Astrocyte of the spinal cord (primary cell): ENCODE measurements at places on chromosomes 7 and 10.

GRCh38 chr7:49718760-49719159 lies 54.7 kb upstream of the VWC2 start:
- no peak for DNase-seq

- DNase-seq: no peak
Observed at GRCh38 chr10:16646181-16647059, 124.7 kb upstream of the C1QL3 start.

DNA sequence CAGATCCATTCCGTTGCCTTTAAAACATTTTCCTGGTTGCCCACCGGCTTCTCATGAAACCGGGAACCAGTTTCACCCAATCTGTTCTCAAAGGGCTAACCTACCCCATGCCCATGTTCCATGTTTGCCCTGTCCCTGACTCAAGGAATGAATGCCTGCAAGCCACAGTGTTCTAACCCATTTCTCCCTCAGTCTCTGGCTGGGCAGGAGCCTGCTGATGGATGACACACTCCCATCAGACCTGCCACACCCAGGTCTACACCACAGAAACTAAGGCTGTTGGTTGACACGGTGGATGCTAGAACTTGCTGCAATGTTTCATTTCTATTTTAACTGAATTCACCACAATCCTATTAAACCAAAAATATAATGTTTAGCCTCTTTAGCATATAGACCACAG lies 15.6 kb downstream of the CLRN3 start:
- DNase-seq: no peak

- no peak for DNase-seq
Observed at GRCh38 chr7:37109843-37110242, 338.8 kb downstream of the ELMO1 start.

GRCh38 chr10:68861253-68861652 lies 33.9 kb downstream of the STOX1 start:
- peak; percentile 25 for DNase-seq

- DNase-seq: no peak
Observed at GRCh38 chr7:27183682-27184336, 1.2 kb downstream of the HOXA11 start.

DNA sequence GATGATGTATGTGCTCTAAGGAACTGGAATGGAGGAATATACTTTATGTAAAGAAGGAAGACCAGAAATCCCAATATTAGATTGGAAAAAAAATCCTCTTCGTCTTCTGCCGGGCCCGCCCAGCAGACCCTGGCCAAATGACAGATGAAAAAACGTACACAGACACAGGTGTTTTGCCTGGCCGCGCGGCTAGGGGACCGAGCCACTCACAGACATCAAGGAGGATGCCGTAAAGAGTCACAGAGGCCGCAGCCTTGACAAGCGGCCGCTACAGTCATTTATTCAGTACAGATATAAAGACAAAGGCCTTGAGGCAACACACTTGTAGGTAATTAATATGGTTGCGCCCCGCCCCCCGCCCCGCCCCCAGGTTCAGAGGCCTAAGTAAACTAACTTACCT lies 594.1 kb downstream of the GRM8 start:
- no peak for DNase-seq

- DNase-seq: peak; percentile 55
Observed at GRCh38 chr7:104156842-104157277, 51.0 kb downstream of the ORC5 start.

DNA sequence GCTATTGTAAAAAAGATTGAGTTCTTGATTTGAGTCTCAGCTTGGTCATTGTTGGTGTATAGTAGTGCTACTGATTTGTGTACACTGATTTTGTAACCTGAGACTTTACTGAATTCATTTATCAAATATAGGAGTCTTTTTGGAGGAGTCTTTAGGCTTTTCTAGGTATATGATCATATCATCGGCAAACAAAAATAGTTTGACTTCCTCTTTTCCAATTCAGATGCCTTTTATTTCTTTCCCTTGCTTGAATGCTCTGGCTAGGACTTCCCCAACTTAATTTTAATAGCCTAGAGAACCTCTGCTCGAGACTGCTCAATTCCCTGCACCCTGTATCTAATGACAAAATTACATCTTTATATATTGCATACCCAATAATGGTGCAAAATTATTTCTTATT lies 154.4 kb downstream of the CCDC7 start:
- DNase-seq: no peak

DNA sequence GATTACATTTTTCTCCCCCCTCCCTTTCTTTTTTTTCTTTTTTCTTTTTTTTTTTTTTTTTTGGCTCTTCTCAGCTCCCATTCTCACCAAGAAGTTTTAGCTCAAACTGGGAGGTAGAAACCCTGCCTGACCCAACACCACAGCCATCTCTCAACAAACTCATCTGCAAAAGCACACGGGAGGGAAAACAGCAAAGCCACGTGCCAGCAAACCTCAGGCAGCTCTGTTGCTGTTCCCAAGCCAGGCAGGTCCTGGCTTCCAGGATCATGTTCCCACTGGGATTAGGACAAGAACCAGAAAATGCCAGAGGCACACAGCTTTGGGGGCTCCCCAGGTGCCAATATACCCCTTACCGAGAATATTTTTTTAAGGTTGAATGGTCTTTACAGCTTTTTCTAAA lies 56.7 kb downstream of the ITIH5 start:
- DNase-seq: no peak

- no peak for DNase-seq
Observed at GRCh38 chr7:33725111-33726025, 180.0 kb upstream of the BMPER start.

DNA sequence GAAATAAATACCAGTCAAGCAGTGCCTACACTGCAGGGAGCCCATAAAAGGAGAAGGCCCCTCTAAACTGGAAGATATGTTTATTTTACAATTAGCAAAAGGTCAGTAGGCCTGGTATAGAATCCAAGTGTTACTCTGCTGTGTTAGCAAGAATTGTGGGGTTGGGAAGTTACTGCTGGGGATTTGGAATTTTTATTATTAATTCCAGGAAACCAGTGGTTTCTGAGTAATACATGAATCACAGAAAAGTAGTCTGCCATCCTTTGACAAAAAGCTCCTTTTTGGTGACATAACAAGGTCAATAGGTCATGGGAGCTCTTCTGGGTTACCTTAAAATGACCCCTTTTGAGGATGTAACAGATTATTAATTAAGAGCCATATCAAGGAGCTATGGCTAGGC lies 67.4 kb downstream of the ZNF92 start:
- peak; percentile 81 for DNase-seq

- DNase-seq: no peak
Observed at GRCh38 chr10:86579883-86580520, 58.4 kb upstream of the WAPL start.
